ENCODE measurements at places on chromosomes 4 and X. TPM values are rescaled to one million over a fixed set of nuclear protein-coding genes. Genes with fewer than 3 reads are reported as not detected.
A peak's percentile ranks its signal among the peaks of the same experiment; 100 is the strongest.

DNA sequence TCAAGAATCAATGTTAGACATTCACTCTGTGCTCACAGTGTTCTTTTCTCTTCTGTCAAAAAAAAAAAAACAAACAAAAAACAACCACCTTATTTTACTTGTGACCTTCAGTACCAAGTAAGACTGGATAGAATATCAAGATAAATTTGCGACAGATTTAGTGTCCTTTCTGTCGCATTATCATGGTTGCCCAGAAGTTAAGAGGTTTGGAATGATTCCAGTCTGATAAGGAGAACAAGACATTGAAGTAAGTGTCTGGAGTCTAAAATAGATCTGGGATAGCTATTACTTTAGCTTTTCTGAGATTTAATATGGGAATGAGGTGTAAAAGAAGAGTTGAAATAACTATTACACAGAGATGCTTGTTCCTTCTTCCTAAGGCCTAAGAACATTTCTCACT lies 31.7 kb downstream of the SNCA start:
- no peak for DNase-seq

DNA sequence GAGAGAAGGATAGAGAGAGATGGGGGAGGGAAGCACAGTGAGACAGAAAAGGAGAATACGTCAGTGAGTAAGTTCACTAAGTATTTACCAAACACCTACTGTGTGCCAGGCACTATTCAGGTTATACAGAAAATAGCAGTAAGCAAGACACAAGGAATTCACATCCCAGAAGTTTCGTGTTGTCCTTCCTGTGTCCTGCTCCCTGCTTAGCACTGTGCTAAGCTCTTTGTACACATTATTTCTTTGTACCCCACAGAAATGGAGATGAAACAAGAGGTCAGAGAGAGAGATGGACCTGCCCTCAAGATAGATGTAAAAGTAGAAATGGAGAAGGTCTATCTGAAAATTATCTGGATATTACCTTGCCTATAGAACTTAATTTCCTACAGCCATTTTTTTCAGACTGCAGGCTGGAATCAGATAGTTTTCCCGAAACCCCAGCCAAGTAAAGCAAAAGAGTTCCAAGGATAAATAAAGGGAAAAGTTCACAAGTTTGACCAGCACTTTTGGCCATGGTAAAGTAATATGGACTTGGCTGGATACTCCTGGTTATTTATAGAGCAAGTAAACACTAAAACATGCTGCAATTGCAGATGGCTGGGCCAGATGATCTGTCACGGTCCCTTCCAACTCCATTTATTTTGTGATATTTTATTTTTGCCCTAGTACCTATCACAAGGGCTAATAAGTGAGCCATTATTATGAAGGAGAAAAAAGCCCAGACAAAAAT lies 353.7 kb upstream of the SLC7A11 start:
- DNase-seq: no peak

Gene SMR3B
- not detected for total RNA-seq

GRCh38 chr4:101175896-101176676 lies 171.2 kb downstream of the PPP3CA start:
- peak; percentile 55 for DNase-seq

- no peak for DNase-seq
Observed at GRCh38 chrX:109775386-109775785, 42.3 kb upstream of the ACSL4 start.

Gene HAND2
- not detected for total RNA-seq

GRCh38 chrX:43970528-43970927 lies 2.7 kb downstream of the NDP start:
- no peak for DNase-seq

DNA sequence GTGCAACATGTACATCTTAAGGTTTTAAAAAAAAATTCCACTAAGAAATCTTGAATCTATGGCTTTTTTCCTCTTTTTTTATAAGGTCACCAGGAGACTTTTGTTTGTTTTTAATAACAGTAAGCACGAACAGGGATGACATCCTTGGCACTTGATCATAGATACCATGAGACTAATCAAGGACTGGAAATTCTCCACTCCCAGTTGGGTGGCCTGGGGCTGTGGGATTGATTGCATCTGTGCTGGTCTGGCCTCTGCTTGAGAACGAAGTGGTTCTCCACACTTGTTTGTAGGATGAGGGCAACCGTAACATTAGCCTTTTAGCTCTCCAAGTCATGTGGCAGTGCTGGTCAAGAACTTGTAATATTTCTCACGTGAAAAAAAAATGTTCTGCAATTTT lies 35.4 kb downstream of the SNX25 start:
- DNase-seq: no peak

GRCh38 chr4:8410066-8410625 lies 30.4 kb downstream of the ACOX3 start:
- no peak for DNase-seq

- peak; percentile 33 for DNase-seq
Observed at GRCh38 chrX:153765138-153766079, 1.4 kb downstream of the PLXNB3 start.

- DNase-seq: no peak
Observed at GRCh38 chr4:94574050-94574449, 122.3 kb downstream of the PDLIM5 start.

- DNase-seq: no peak
Observed at GRCh38 chr4:7826176-7826908, 113.3 kb downstream of the AFAP1 start.

GRCh38 chr4:187390646-187391045 lies 604.9 kb upstream of the ZFP42 start:
- DNase-seq: no peak

DNA sequence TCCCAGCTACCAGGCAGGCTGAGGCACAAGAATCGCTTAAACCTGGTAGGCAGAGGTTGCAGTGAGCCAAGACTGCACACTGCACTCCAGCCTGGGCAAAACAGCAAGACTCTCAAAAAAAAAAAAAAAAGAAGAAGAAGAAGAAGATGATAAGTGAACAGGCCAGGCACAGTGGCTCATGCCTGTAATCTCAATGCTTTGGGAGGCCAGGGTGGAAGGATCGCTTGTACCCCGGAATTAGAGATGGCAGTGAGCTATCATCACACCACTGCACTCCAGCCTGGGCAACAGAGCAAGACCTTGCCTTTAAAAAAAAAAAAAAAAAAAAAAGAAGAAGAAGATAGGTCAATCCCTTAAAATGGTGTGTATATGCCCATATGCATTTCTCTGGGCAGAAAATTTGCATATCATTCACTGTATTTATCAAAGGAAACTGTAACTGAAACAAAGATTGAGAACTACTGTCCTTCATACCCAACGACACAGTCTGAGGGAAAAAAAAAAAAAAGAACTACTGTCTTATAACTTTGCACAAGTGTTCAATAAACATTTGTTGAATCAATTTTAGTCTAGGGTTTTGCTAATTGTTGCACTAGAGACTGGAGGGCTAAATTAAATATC lies 2.3 kb downstream of the RFC1 start:
- DNase-seq: no peak

DNA sequence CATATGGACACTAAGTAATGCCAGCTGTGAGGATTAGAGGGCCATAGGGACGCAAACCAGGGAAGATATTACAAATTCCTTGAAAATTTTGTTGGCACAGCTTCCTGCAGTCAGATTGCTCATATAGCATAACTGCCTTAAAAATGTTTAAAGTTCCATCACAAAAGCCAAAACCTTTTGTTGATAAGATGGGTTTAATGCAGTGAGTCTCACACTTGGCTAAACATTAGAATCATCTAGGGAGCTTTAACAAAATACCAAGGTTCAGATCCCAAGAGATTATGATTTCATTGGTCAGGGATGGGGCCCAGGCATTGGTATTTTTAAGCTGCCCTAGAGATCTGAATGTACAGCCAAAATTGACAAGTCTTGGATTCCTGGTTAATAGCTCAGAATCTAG lies 376.5 kb upstream of the MAD2L1 start:
- no peak for DNase-seq

- DNase-seq: no peak
Observed at GRCh38 chr4:122329876-122330565, 48.8 kb upstream of the ADAD1 start.

Gene HADH
- 60.6 TPM for total RNA-seq

- no peak for DNase-seq
Observed at GRCh38 chrX:18971506-18971905, 12.4 kb downstream of the PHKA2 start.
